ENCODE measurements at places on chromosomes 3 and 15.

DNA sequence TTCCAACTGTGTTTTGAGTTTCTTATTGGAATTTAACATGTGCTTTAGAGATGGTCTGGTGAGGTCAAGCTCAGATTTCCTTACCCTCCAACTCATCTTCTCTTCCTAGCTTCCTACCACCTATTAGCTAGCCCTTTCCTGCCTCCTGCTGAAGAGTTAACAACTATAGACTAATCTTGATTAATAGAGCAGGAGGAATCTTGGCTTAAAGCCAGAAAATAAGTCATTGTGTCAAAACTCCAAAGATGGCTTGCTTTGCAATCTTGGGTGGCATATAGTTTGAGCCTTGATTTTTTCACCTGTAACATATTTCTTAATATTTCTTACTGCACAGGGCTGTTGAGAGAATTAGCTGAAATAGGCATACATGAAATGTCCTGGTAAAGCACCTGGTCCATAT is 27.3 kb downstream of the BCL2L10 start:
- no peak for DNase-seq

- no peak for DNase-seq
Observed at GRCh38 chr15:98870788-98871187, 136.8 kb downstream of the PGPEP1L start.

DNA sequence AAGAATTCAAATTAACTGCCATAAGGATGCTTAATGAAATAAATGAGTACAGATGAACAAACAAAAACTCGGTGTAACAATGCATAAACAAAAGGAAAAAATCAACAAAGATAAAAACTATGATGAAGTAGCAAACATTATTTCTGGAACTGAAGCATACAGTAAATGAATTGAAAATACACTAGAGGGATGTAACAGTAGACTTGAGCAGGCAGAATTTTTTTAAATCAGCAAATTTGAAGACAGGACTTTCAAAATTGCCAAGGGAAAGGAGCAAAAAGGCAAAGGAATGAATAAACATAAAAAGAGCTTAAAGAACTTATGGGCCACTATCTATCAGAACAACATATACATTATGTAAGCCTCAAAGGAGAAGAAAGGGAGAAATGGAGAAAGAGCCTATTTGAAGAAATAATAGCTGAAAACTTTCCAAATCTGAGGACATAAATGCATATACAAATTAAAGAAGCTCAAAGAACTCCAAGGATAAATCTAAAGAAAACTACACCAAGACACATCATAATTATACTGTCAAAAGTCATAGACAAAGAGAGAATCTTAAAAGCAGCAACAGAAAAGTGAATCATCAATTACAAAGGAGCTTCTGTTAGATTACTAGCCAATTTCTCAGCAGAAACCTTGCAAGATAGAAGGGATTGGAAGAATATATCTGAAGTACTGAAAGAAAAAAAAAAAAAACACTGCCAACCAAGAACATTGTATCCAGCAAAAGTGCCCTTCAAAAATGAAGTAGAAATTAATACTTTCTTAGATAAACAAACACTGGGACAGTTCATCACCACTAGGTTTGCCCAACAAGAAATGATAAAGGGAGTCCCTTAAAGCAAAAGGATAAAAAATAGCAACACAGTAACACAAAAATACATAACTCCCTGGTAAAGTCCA is 15.5 kb downstream of the TOP2B start:
- DNase-seq: no peak

DNA sequence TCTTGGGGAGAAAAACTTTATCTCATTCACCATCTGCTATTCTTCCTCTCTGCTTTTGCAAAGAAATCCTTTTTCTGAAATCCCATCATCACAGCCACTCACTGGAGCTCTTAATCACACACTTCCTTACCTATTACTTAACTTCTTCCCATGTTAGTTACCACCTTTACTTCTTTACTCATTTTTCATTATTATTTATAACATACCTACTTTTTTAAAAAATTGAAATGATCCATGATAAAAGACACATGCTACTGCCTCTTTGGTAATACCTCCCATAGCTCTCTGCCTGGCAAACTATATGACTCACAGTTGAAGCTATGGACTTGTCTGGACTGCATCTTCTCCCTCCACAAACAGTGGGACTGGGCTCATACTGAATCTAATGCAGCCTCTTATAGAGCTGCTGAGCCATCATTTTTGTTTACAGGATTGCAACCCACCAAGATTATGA is 150.3 kb downstream of the TNIK start:
- DNase-seq: no peak

DNA sequence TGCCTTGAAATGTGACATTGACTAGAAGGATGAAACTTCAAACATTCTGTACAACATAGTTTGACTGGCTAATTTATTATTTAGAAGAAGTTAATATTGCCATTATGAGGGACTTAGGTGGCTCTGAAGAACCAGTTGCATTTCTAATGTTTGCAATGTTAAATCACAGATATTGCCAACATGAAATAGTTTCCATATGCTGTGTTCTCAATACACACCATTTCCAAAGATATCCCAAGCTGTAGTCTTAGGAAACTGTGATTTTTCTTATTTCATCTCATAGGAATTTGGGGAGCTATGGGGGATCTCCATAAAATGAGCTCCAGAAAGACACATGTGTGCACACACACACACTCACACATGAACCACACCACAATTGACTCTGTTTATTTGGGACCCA is 36.3 kb downstream of the ALG1L2 start:
- no peak for DNase-seq

- no peak for DNase-seq
Observed at GRCh38 chr3:139561959-139562676, 22.6 kb upstream of the RBP1 start.

DNA sequence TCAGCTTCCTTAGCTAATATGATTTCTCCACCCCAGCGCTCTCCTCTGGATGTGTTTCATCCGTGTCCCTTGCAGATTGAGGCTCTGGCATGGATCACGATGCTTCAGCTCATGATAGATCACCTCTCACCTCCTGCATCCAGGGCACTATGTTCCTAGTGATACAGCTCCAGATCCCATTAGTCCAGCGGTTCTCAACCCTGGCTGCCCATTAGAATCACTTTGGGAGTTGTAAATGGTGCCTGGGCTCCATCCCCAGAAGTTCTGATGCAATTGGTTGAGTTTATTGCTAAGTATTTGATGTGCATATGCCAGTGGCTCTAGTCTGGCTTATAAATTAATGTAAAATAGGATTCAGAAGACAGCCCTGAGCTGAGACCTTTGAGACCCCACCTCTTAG is 34.5 kb downstream of the INSYN1 start:
- no peak for DNase-seq

- DNase-seq: no peak
Observed at GRCh38 chr3:36446276-36446675, 66.0 kb downstream of the STAC start.

DNA sequence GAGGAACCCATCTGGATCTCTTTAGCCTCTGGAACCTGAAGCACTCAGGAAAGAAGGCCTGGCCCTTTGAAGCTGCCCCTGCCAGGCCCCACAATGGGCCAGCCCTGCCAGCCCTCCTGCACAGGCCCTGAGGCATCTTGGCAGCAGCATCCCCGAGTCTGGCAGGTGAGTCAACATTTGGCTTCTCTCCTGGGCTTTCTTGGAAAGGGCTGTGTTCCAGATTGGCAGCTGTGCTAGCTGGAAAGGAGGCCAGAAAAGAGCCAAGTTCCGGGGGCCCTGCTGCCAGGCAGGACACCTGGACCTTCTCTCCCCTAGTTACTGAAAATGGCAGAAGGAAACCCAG is 187.2 kb downstream of the SHQ1 start:
- no peak for DNase-seq

DNA sequence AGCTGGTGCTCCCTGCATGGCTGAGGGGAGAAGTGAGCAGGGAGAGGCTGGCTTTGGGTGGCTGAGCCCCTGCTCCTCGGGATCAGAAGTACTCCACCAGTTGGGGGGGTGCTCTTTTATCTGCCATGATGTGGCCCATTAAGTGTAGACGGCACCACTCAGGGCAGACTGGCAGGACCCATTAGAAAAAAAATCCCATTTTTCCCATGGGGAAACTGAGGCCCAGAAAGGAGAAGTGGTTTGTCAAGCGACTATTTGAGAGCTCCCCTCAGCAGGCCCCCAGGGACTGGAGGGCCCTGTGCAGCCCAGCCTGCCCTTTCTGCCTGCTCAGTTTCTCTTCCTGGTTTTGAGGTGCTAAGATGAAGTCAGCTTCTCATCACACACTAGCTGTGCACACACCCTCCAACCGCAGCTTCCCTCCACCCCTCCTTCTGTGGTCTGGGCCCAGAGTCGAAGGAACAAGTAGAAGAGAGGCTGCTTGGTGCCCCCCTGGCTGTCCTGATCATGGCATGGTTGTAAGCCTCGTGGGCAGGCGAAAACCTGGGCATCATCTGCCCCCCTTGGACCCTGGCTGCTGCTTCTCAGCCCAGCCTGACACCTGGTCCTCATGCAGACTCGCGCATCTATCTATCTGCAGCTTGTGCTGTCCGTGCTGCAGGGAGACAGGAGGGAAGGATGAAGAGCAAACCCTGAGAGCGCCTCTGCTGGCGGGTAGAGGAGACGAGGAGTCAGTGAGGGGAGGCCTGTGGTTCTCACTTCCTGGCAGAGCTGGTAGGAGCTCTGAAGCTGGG is 5.6 kb downstream of the CSK start:
- DNase-seq: no peak

GRCh38 chr15:35963326-35963725 is 417.4 kb upstream of the DPH6 start:
- DNase-seq: no peak

- no peak for DNase-seq
Observed at GRCh38 chr15:77342807-77343206, 77.1 kb downstream of the PEAK1 start.

DNA sequence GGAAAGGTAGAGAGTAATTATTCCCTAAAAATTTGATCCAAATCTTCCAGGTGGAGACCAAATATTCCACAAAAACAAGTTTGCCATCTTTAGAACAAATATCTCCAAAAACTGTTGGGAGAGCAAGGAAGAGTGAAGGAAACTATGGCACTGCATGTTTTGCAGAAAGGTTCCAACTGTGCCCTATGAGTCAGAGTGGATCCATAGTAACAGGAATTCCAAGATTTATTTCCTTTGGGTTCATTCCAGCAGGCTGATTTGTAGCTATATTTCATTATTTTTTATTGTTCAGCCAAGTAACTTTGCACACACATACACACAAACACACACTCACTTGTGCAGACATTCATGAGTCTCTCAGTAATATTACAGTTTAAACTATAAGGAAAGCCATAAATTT is 459.7 kb upstream of the EPHA6 start:
- no peak for DNase-seq

DNA sequence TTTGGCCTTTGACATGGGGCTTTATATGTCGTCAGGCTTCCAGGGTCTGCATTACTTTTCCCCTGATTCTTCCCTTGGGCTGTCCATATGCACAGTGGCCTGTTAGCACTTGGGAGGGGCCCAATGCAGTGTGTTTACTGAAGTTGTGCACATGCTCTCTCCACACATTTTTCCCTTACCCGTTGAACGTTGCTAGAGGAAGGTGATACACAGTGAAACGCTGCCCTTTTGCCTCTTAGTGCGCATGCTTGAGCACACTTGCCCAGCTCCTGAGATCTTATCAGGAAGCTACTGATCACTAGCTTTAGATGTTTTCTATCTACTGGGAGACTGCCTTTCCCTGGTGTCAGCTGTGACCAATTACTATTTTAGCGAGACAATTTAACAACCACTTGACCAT is 1198.0 kb downstream of the ROBO1 start:
- DNase-seq: no peak

- DNase-seq: no peak
Observed at GRCh38 chr3:37862219-37862902, 681 bp downstream of the CTDSPL start.

- DNase-seq: no peak
Observed at GRCh38 chr3:105938806-105939205, 70.0 kb upstream of the CBLB start.

Data from stimulated activated CD4-positive, alpha-beta T cell treated with anti-CD3 and anti-CD28 coated beads, Interleukin-1b, Interleukin-23, amount 100 ng/mL, for 1 hour (primary cell).